Right ventricle myocardium inferior (tissue), 1 donor: ENCODE measurements at places on chromosomes 11 and 22. TPM values are rescaled to one million over a fixed set of nuclear protein-coding genes. Genes with fewer than 3 reads are reported as not detected.

IFITM1 gene
- total RNA-seq, result 125 TPM

DDI1 gene
- total RNA-seq, result not detected

PDGFB gene
- 19.7 TPM for total RNA-seq

KRTAP5-2 gene
- not detected for total RNA-seq

TYMP gene
- total RNA-seq, result 15.5 TPM

TEX12 gene
- total RNA-seq, result 0.54 TPM

OR6A2 gene
- not detected for total RNA-seq

CHST1 gene
- total RNA-seq, result 3.2 TPM

OTUB1 gene
- total RNA-seq, result 55.6 TPM

NAT10 gene
- 22.8 TPM for total RNA-seq

MEI1 gene
- 0.41 TPM for total RNA-seq

CD248 gene
- 26.7 TPM for total RNA-seq

FOSL1 gene
- total RNA-seq, result 0.27 TPM

HEPHL1 gene
- total RNA-seq, result not detected

MS4A14 gene
- 1.0 TPM for total RNA-seq

CDKN1C gene
- total RNA-seq, result 40.0 TPM

MUC6 gene
- not detected for total RNA-seq

YAP1 gene
- total RNA-seq, result 92.9 TPM

OR51B4 gene
- total RNA-seq, result not detected

TREH gene
- not detected for total RNA-seq

CCDC73 gene
- not detected for total RNA-seq

BTBD18 gene
- total RNA-seq, result not detected

C22orf42 gene
- not detected for total RNA-seq

ROBO3 gene
- 4.6 TPM for total RNA-seq

HIC2 gene
- 1.4 TPM for total RNA-seq

SNAP29 gene
- 22.8 TPM for total RNA-seq

FBLN1 gene
- total RNA-seq, result 113 TPM

TPBGL gene
- total RNA-seq, result 0.16 TPM

FXYD6 gene
- total RNA-seq, result 41.2 TPM

HYLS1 gene
- 5.0 TPM for total RNA-seq

FGF4 gene
- not detected for total RNA-seq

GAS2 gene
- total RNA-seq, result 10.0 TPM

APBB1 gene
- 85.5 TPM for total RNA-seq

SCGB1D2 gene
- total RNA-seq, result 4.0 TPM

KCNJ1 gene
- total RNA-seq, result not detected

MS4A7 gene
- 14.5 TPM for total RNA-seq

TAGLN gene
- 122 TPM for total RNA-seq

OR8G1 gene
- not detected for total RNA-seq

OR2AG1 gene
- total RNA-seq, result not detected

DGCR2 gene
- 29.9 TPM for total RNA-seq

OR52E8 gene
- total RNA-seq, result not detected

TMEM151A gene
- total RNA-seq, result 0.14 TPM

HORMAD2 gene
- total RNA-seq, result not detected

RAB38 gene
- total RNA-seq, result 0.70 TPM

SLC37A2 gene
- total RNA-seq, result 4.2 TPM

UVRAG gene
- 15.1 TPM for total RNA-seq

KRTAP5-10 gene
- total RNA-seq, result not detected

SCN4B gene
- total RNA-seq, result 12.6 TPM

NAA40 gene
- total RNA-seq, result 18.7 TPM

IGSF22 gene
- 1.4 TPM for total RNA-seq

PDE2A gene
- 41.2 TPM for total RNA-seq

MPEG1 gene
- total RNA-seq, result 18.3 TPM

SLC22A9 gene
- not detected for total RNA-seq

KDELR3 gene
- 4.4 TPM for total RNA-seq
